ENCODE measurements at places on chromosomes 11 and 22. TPM values are rescaled to one million over a fixed set of nuclear protein-coding genes. Genes with fewer than 3 reads are reported as not detected.

LRP4 gene
- 8.1 TPM for total RNA-seq

TRPM5 gene
- not detected for total RNA-seq

ALKBH3 gene
- total RNA-seq: 17.1 TPM

EMID1 gene
- not detected for total RNA-seq

GLB1L3 gene
- total RNA-seq: not detected

UBQLNL gene
- total RNA-seq: 0.23 TPM

ANO5 gene
- total RNA-seq: 2.1 TPM

PKNOX2 gene
- total RNA-seq: 10.4 TPM

TMA7B gene
- not detected for total RNA-seq

CCDC188 gene
- 2.7 TPM for total RNA-seq

SLC25A18 gene
- total RNA-seq: not detected

TMEM151A gene
- 2.2 TPM for total RNA-seq

CYB5R3 gene
- total RNA-seq: 200 TPM

TMEM121B gene
- total RNA-seq: 0.20 TPM

A4GALT gene
- 41.2 TPM for total RNA-seq

TMEM191C gene
- 1.1 TPM for total RNA-seq

RNF26 gene
- total RNA-seq: 15.6 TPM

OR5B17 gene
- total RNA-seq: not detected

TRIM34 gene
- total RNA-seq: 14.9 TPM

NAT10 gene
- total RNA-seq: 24.9 TPM

DNAJB7 gene
- total RNA-seq: not detected

P2RY6 gene
- total RNA-seq: 1.5 TPM

NADSYN1 gene
- 70.9 TPM for total RNA-seq

LDHAL6A gene
- total RNA-seq: not detected

SHANK2 gene
- total RNA-seq: 1.8 TPM

GRIA4 gene
- not detected for total RNA-seq

TIMP3 gene
- 195 TPM for total RNA-seq

GAL3ST1 gene
- 0.23 TPM for total RNA-seq

JHY gene
- 1.8 TPM for total RNA-seq

C22orf42 gene
- not detected for total RNA-seq

BBOX1 gene
- not detected for total RNA-seq

SLC6A5 gene
- not detected for total RNA-seq

PKP3 gene
- total RNA-seq: 0.56 TPM

ALDH3B1 gene
- total RNA-seq: 25.6 TPM
